ENCODE measurements at places on chromosomes 12 and 14.
A peak's percentile ranks its signal among the peaks of the same experiment; 100 is the strongest.

GRCh38 chr12:2228535-2228934 lies 175.7 kb downstream of the CACNA1C start:
- no peak for DNase-seq

GRCh38 chr12:130947028-130947613 lies 6.6 kb upstream of the ADGRD1 start:
- no peak for DNase-seq

DNA sequence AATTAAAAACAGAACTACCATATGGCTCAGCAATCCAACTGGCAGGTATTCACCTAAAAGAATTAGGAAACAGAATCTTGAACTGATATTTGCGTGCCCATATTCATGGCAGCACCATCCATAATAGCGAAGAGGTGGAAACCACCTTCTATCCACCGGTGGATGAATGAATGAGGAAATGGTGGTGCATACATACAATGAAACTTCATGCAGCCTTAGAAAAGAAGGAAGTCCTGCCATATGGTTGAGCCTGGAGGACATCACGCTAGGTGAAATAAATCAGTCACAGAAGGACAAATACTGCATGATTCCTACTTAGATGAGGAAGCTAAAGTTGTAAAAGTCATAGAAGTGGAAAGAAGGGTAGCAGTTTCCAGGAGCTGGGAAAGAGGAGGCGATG lies 6.6 kb downstream of the TCL1A start:
- no peak for DNase-seq

- DNase-seq = no peak
Observed at GRCh38 chr12:58310368-58310767, 369.0 kb downstream of the ATP23 start.

DNA sequence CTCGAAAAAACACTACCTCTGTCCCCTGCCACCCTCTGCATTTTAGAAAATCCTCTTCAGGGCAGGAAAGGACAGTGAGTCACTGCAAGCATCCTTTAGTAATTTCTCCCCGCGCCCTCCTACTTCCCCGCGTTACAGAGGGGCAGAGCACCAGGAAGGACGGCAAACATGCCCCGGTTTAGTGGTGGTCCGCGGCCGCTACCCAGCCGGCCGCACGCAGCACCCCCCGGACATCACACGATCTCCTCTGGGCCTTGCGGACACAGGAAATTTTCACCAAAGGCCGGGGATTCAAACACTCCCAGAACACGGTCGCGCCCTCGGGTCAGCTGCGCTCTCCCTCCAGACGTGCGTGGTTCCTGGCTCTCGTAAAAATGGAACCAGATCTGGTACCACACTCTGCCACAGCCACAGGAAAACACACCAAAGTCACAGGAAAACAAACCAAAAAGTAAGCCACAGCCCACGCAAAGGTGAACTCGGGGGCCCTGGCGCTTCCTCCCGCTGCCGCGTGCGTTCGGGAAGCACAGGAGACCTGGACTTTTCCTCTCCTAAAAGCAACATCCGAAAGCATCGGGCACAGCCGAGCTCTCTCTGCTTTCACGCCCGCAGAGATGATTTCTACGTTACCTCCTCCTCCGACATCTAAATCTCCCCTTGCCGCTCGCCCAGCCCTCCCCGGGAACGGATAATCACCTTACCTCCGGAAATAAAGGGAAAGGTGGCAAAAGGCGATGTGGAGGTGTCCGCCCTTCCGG lies 839 bp downstream of the SLC38A1 start:
- no peak for DNase-seq

- DNase-seq = no peak
Observed at GRCh38 chr14:51022769-51023168, 72.1 kb downstream of the TRIM9 start.

- no peak for DNase-seq
Observed at GRCh38 chr12:102462386-102462785, 18.0 kb downstream of the IGF1 start.

- no peak for DNase-seq
Observed at GRCh38 chr14:30385925-30386324, 173.0 kb upstream of the G2E3 start.

DNA sequence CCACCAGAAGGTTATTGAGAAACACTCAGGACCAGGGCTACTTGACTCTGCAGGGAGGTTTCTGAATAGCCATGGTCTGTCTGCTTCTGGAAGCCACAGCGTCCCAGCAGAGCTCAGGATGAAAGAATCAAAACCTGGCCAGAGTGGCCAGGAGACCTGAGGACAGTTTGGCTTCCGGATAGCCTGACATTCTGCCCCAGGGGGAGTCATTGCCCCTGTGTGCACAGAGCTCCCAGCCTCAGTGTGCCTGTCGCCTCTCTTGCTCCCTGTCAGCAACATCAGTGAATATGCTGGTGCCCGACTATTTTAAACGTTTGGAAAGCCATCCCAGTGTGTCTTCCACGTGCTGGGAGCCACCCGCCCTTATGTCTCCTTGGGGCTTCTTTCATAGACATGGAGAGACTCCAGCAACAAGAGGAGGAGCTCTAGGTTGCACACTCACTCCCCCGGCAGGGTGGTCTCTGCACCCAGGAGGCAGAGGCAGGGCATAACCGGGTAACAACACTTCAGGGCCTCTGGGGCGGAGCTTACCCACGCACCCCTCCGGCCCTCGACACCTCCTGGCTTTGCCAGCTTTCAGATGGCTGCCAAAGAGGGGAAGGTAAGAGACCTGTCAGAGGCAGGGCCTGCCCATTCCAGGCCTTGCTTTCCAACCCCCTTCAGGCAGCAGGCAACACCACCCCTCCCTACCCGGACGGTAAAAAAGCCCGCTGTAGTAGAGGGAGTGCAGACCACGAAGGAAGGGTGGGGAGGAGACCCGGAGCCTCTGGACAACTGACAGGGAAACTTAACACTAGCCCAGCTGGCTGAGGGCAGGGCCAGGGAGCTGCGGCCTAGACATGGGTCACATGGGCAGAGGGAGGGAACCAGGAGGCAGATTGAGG lies 19.0 kb upstream of the SLC6A12 start:
- no peak for DNase-seq

DNA sequence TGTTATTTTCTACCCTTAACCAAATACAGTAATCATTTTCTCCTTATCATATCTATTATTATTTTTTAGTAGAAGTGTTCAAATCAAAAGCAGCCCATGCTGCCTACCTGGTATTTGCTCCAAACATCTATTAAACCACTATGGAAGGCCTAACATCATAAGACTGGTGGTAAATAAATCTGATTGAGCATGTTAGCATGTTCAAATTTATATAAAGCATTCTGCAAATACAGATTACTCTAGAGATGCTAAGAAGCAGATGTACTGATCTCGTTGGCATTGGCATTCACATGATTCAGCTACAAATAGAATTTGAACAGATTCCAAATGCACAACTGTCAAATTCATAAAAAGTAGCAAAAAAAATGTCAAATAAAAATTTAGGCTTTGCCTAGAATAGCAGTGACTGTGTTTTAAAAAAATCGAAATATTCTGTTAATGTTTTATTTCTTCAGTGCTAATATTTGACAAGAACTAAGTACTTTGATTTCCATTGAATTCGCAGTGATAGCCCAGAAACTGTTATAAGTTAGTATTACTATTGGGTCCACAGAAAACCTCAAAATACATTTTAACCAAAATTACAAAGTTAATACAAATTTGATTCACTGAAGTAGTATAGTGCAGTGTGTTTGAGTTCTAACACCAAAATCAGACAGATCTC lies 9.4 kb upstream of the OSBPL8 start:
- no peak for DNase-seq

- DNase-seq = no peak
Observed at GRCh38 chr12:112777387-112778310, 13.9 kb upstream of the RPH3A start.

DNA sequence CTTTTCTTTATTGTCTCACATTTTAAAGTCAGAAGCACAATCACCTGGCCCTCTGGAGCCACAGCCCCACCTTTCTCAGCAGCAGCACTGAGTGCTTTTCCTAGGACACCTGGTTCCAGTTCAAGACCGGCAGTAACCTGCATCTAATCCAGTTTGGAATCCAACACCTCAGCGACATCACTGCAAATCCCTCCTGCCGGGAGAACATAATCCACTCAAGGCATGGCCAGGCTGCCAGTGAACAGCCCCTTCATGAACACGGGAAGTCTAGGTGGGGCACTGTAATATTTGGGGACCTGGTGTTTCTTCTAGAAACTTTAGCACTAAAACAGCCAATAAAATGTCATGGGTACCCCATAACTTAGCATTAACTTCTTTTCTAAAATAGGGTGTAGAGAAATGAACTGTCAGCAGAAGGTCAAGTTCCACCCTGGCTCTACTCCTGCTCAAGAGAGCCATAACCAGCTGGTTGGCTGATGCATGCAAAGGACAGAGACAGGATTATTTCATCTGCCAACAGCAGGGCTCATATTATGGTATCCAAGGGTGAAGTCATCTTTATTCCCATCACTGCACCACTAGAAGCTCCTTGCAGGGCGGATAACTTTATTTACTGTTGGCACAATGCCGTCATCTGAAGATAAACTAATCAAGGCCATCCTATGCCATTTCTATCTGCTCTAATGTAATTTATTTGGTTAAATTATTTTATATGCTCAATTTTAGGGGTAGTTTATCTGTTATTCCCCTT lies 76.7 kb downstream of the TTC7B start:
- no peak for DNase-seq

DNA sequence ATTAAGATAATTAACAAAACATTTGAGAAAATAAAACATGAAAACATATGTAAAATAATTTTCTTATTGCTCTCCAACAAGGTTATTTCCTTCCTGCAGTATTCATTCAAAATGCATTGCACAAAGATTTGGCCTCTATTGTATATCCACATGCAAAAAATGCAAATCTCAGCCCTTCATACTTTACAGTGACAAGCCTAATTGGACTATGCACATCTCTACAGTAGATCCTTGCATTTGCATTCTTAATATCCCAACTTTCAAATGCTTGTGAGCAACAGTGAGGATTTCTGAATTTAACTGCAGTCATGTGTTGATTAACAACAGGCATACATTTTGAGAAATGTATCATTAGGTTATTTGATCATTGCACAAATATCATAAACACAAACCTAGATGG lies 333.7 kb downstream of the PAWR start:
- no peak for DNase-seq

GRCh38 chr12:116210131-116210530 lies 67.4 kb downstream of the MED13L start:
- no peak for DNase-seq

DNA sequence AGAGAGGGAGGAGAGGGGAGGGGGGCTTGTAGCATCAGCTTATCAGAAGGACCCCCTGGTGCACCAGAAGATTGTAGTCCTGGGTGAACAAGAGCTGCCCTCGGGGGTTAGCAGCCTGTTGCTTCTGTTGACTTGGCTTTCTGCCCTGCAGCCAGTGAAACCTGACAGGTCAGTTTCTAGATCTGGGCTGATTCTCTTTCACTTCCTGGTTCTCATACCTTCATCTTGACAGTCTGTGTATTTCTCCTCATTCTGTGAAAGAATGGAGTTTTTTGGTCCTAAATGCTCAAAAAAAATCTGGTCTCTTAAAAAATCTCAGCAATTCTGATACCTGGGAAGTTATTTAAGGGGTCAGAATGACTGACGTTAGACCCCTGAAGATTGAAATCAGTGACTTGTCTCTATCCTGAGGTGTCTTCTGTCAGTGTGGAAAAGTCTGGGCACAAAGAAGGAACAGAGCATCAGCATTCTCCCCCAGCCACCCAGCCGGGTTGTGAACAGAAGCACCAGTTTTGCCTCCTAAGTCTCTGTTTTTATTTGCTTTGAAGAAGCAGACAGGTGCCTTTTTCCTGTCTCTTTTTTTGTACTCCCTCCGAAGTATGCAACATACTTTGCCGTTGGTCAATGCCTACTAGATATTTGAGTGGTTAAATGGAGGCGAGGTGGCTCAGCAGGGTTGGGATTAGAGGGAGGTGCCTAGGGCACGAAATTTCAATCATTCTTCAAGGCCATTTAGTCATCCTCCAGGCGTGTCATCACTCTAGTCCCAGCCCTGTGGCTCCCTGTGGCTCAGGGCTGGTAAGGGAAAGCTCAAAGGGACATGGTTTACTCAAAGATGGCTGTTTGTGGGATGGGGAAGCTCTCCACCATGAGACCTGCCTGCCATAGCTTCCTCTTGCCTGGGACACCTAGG lies 24.0 kb downstream of the TTC9 start:
- no peak for DNase-seq

- no peak for DNase-seq
Observed at GRCh38 chr14:51533872-51534553, 117.7 kb upstream of the FRMD6 start.

DNA sequence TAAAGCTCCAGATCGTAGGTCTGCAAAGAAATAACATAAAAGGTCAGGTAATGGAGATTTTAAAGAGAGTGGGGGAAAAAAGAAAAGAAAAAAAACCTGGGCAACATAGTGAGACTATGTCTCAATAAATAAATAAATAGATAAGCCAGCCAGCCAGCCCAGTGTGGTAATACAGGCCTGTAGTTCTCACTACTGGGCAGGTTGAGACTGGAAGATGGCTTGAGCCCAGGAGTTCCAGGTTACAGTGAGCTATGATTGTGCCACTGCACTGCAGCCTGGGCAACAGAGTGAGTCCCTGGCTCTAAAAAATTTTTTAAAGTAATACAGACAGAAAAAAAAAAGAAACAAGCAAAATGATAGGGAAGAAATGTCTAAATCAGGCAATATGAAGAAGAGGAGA lies 43.2 kb upstream of the BBS10 start:
- DNase-seq = no peak

- DNase-seq = no peak
Observed at GRCh38 chr12:14111230-14111865, 129.9 kb upstream of the GRIN2B start.

DNA sequence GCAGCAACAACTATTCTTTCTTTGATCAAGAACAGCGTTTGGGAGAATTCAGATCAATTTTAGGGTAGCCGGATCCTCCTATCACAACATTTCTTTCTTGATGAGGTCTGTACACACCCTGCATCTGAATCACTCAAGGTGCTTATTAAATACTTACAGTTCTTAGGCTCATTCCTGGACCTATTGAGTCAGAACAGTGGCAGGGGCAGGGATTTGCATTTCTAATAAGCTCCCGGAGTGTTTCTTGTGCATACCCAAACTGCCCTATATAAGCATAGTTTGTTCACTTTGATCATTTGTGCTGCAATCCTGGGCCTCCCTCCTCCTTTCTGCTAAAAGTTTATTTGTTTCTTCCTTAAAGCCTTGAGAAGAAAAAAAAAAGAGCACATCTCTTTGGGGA lies 80.5 kb upstream of the RPH3A start:
- no peak for DNase-seq

GRCh38 chr14:104770851-104771272 lies 17.9 kb downstream of the SIVA1 start:
- DNase-seq = no peak

DNA sequence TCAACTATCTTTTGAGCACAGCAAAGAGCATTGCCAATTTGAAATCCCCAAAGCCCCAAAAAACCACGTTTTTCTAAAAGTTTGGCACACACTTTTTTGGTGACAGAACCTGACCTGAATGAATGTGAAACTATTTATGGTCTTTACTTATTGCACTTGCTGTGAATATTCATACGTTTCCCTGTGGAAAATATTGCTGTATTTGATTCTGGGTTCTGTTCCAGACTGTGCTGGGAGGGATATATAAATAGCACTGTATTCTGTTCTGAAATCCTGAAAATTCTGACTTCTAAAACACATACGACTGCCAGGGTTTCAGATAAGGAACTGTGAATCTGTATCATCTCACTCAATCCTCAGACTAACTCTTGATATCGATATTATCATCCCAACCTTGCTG lies 35.1 kb downstream of the NR1H4 start:
- no peak for DNase-seq

- no peak for DNase-seq
Observed at GRCh38 chr14:57870686-57871457, 5.0 kb upstream of the SLC35F4 start.

GRCh38 chr12:108854451-108855283 lies 2.7 kb downstream of the SSH1 start:
- peak; percentile 26 for DNase-seq

All from GOT3 (cell line).